ENCODE measurements at places on chromosomes 1 and 21.

- no peak for DNase-seq
These were observed 127.1 kb downstream of the C1orf21 start for GRCh38 chr1:184513966-184514365.

GRCh38 chr1:206066479-206067171 is 13.7 kb downstream of the RHEX start:
- DNase-seq: no peak

GRCh38 chr21:38386967-38387366 is 111.3 kb downstream of the ERG start:
- no peak for DNase-seq

DNA sequence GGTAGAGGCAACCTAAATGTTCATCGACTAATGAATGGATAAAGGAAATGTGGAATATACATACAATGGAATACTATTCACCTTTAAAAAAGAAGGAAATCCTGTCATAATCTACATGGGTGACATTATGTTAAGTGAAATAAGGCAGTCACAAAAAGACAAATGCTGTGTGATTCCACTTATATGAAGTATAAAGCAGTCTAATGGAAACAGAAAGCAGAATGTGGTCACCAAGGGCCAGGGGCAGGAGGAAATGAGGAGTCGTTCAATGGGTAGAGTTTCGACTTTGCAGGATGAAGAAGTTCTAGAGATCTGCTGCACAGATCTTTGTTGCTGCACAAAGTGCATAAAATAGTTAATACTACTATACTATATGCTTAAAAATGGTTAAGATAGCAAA is 7.8 kb downstream of the DIPK1A start:
- DNase-seq: no peak

DNA sequence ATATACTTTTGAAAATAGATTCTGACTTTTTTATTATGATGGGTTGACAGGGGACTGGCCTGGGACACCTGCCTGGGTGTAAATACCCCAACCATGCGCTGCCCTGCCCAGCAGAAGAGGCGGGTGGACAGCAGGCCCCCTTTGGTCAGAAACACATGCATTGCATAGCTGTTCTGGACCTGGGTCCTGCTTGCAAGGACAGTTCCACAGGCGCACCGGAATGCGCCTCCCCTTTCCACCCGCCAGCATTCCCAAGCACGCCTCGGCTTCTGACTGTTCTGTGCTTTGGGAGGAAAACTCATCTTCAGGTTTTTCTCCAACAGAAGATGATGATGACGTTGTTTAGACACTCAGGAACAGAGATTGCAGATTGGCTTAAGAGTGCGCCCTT is 428 bp upstream of the ZNF678 start:
- DNase-seq: no peak

GRCh38 chr1:12697397-12697796 is 18.5 kb upstream of the AADACL3 start:
- DNase-seq: no peak

GRCh38 chr1:13517193-13517812 is 3.5 kb upstream of the LRRC38 start:
- no peak for DNase-seq

DNA sequence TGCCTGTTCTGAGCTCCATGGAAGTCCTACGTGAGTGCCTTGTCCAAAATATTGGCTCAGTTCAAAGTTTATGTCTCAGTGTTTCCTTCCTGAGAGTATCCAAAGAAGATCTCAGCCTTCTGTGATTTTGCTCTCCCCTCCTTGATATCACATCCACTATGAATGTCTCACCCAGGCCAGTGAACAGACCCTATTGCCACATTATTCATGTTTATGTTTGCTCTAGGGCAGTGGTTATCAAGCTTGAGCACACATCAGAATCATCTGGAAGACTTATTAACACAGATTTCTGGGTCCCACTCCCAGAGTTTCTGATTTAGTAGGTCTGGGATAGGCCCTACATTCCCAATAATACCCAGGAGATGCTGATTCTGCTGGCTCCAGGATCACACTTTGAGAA is 145.0 kb upstream of the FGGY start:
- no peak for DNase-seq

GRCh38 chr1:206691604-206692003 is 6.9 kb downstream of the MAPKAPK2 start:
- no peak for DNase-seq

DNA sequence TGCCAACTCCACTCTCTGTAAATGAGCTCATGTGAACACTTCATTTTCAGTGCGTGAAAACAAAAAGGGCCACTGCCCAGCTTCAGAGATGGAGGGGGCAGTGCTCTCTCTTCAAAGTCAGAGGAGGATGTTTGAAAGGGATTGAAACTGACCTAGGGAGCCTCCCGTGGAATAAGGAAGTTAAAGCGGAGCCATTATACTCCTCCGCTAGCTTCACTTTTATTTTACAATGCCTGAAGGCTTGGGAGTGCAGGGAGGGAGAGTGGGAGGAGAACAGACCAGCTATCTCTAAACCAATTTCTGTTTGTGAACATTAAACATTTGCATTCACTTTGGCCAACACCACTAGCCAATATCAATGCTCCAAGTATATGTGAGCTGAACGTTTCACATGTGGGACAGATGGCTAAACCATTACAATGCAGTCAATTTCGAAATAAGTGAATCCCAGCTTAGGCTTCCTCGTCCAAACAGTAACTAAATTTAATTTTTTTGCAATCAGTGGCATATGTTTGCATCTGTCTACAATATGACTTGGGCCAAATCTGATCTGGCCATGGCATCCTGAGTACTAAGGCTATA is 126.9 kb downstream of the ESRRG start:
- no peak for DNase-seq

DNA sequence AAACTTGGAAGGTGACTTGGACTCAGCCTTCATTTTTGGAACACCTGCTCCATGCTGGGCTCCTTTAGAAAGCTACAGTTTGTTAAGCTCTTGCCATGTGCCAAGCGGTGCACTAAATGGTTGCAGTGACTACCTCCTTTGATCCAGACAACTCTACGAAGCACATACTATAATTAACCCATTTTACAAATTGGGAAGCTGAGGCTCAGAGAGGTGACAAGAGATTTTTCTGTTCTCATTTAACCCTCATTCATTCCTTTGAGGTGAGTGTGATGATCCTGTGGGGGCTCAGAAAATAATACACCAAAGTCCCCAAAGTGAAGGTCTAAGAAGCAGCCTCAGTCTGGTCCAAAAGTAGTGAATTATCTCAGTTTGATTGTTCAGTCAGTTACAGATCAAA is 1.6 kb upstream of the PAQR7 start:
- DNase-seq: no peak

DNA sequence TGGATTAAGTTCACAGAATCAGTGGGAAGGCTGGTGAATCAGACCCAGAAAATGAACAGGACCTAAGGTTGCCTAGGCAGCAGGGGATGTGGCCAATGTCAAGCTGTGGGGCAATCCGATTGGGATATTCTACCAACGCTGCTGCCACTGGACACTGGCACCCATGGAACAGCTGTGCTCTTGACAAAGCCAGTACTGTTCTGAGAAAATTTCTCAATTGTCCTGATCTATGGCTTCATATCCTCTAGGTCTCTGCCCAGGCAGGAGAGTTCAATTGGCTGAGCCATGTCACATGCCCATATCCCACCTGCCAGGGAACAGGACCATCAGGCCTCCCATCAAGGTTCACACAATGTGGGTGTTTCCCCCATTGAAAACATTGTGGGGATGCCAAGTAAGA is 6.2 kb downstream of the TACSTD2 start:
- no peak for DNase-seq

- no peak for DNase-seq
These were observed 177.4 kb downstream of the LBR start for GRCh38 chr1:225250432-225250831.

GRCh38 chr1:236002025-236002390 is 62.9 kb downstream of the NID1 start:
- DNase-seq: no peak

DNA sequence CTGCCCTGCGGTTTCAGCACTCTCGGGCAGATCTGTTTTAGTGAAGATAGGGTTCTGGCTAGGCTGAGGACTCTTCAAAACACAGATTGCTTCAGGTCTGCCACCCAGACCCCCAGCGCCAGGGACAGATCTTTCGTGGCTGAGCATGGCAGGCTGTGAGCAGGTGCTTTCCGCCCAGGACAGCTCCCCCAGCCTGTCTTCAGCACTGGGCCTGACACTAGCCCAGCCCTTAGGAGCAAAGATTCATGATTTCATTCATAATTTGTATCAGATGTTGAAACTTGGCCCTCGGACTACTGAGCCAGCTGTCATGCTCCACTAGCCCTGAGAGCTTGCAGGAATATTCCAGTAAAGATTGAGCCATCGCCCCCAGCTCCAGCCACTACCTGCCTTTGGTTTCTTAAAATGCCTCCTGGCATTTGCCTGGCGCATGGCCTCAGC is 5.9 kb downstream of the ADPRS start:
- no peak for DNase-seq

- DNase-seq: no peak
These were observed 70.1 kb upstream of the CCDC190 start for GRCh38 chr1:162930976-162931560.

- no peak for DNase-seq
These were observed 45.3 kb downstream of the DAB1 start for GRCh38 chr1:57378534-57378933.

- DNase-seq: no peak
These were observed 154.6 kb downstream of the PBX1 start for GRCh38 chr1:164713456-164714207.

DNA sequence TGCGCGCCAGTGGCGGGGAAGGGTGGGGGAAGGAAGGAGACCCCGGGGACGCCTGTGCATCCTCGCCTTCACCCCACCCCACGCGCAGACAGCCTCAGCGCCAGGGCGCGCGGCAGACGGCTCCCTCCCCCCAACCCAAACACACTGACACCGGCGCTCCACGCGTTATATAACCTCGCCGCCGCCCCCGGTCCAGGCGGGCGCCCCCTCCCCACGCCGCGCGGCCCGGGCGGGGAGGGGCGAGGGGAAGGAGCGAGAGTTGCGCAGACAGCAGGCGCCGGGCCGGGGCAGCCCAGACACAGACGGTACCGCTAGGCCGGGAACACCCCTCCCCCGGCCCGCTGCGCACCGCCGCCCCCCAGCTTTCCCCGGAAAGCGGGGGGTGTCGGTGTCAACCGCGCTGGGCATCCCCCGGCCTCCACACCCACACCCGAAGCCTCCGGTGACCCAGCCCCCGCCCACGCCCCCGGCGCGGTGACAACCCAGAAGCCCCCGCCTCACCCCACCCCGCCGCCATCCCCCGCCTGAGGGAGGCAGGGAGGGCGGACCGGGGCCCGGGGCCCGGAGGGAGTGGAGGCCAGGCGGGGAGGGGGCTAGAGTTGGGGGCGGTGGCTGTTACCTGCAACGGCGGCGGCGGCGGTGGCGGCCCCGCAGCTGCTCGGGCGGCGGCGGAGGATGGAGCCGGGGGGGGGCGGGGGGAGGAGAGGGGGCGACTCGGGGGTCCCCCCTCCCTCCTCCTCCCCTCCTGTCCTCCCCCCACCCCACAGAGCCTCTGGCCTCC is 432 bp downstream of the AKT3 start:
- DNase-seq: no peak

DNA sequence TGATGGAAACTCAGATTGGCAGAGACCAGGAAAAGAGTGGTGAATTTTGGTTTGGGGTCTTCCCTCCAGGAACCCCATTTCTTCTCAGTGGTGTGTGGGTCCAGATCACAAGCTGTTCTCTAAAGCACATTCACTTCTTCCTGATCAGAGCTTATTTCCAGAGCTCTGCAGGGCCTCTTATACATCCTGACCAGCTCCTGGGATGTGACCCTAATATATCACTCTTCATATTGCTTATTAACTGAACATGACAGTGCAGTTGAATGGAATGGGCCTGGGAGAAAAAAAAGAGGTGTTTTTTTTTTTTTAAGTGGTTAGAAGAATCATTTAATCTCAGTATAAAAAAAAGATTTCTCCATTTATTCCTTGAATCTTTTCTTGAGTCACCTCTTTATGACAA is 29.6 kb upstream of the DNM3 start:
- DNase-seq: no peak

GRCh38 chr1:150577557-150578271 is 1.7 kb downstream of the MCL1 start:
- no peak for DNase-seq

GRCh38 chr1:180311011-180311730 is 81.1 kb downstream of the LHX4 start:
- DNase-seq: no peak

GRCh38 chr1:31562707-31563360 is 13.5 kb upstream of the TINAGL1 start:
- DNase-seq: no peak

DNA sequence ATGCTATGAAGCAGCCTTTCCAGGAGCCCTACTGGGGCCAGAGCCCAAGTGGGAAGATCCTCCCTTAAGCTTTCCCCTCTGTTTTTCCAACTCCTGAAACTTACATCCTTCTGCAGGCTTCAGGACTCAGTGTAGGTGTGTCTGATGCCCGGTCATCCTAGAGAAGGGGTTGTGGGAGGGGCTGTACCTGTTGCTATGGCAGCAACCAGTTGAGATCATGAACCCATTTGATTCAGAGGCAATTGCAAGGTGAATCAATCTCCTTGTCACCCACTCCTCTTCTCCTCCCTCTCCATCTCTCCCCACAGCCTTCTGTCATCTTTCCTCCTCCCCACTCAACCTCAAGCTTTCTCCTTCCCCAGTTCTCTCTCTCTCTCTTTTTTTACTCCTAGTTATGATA is 151.8 kb downstream of the CACNA1E start:
- DNase-seq: no peak

GRCh38 chr21:41678924-41679318 is 87.9 kb downstream of the RIPK4 start:
- DNase-seq: peak; percentile 90

DNA sequence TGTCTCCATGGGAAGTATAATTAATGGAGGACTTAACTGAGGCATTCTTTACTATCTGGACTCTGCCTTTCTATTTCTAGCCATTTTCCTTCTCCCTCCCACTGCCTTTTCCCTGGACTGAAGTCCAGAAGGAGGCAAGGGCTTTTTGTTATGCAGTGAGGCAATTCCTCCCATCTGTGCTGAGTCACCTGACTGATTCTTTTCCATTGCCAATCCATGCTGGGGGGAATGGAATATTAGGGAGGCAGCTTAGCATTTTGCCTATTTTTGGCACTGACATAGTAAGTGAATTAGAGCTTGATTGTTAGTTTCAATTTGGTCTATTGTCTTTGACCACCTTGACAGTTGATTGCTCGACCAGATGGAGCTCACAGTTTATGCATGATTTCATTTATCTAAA is 1000.6 kb upstream of the PRMT6 start:
- DNase-seq: no peak

GRCh38 chr1:219902951-219903350 is 25.4 kb downstream of the SLC30A10 start:
- no peak for DNase-seq

DNA sequence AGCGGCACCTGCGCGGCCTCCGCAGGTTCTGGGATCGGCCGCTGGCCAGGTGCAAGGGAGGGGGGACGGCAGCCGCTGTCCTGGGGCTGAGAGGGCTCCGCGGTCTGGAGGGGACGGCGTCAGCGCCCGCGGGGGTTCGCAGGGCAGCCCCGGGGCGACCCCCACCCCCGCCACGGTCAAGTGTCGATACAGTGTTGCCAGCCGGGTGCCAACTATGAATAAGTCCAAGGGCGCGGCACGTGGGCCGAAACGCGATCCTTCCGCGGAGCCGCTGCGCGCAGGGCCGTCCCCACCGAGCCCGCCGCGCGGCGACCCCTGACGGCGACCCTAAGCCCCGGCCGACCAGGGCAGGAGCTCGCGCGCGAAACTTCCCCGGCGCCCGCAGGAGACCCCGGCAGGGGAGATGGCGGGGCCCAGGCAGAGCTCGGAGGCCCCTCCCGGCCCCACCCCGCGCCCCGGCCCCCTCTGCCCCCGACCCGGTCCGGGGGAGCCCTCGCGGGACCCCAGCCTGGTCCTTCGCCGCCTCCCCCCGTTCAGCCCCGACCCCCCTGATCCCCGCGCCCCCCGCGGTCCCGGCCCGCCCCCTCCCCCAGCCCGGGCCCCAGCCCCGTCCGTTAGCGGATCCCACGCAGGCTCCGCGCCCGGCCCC is 586 bp upstream of the AGPAT3 start:
- DNase-seq: no peak

Data from non-pigmented ciliary epithelial cell (primary cell).